ENCODE measurements at places on chromosomes 7 and 10.

DNA sequence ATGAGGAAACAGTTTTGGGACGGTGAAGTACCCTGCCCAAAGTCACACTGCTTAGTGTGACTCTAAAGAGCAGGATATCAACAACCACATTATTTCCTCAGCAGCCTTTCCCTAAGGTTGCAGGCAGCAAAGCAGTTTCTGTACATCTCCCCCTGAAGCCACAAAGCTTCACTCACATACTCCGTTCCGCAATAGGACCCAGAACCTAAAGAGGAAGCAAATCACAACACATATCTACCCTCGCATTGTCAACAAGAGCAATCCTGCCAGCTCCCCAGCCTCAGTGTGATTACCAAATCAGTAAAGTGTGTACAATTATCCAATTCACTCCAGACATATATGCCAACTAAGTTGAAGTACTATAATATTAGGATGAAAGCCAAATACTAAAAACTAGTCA, 30.8 kb downstream of the VAX1 start:
- no peak overlapping the region for H3K4me3 ChIP-seq
- no peaks in the 10 kb centered on the region for H3K36me3 ChIP-seq
- H3K27ac ChIP-seq = no peak overlapping the region
- no peaks in the 10 kb centered on the region for H3K4me1 ChIP-seq

GRCh38 chr10:126104767-126105166, 208.4 kb downstream of the FANK1 start:
- peaks cover 2% of the 10 kb centered on the region for H3K27me3 ChIP-seq
- no peak for DNase-seq
- no peaks in the 10 kb centered on the region for H3K4me1 ChIP-seq
- no peak overlapping the region for H3K4me3 ChIP-seq
- no peaks in the 10 kb centered on the region for H3K36me3 ChIP-seq

- H3K36me3 ChIP-seq = no peaks in the 10 kb centered on the region
- no peak overlapping the region for H3K4me3 ChIP-seq
- DNase-seq = no peak
- H3K27ac ChIP-seq = no peak overlapping the region
- H3K27me3 ChIP-seq = no peaks in the 10 kb centered on the region
These were observed 68.9 kb upstream of the CCDC71L start for GRCh38 chr7:106729720-106730385.

GRCh38 chr10:53325066-53325465, 552.5 kb upstream of the MBL2 start:
- H3K36me3 ChIP-seq = no peaks in the 10 kb centered on the region
- no peaks in the 10 kb centered on the region for H3K27me3 ChIP-seq
- H3K4me1 ChIP-seq = no peaks in the 10 kb centered on the region
- DNase-seq = no peak
- no peak overlapping the region for H3K4me3 ChIP-seq

GRCh38 chr10:123772645-123773508, 106.7 kb downstream of the GPR26 start:
- H3K36me3 ChIP-seq = no peaks in the 10 kb centered on the region
- no peak for DNase-seq
- no peaks in the 10 kb centered on the region for H3K4me1 ChIP-seq
- no peak overlapping the region for H3K4me3 ChIP-seq
- no peaks in the 10 kb centered on the region for H3K27me3 ChIP-seq

- H3K27ac ChIP-seq = no peak overlapping the region
- no peak for DNase-seq
- no peaks in the 10 kb centered on the region for H3K4me1 ChIP-seq
- H3K27me3 ChIP-seq = no peaks in the 10 kb centered on the region
These were observed 799.5 kb upstream of the LRRN3 start for GRCh38 chr7:110291430-110291829.

GRCh38 chr7:25834050-25834449, 317.9 kb upstream of the NFE2L3 start:
- H3K36me3 ChIP-seq = no peaks in the 10 kb centered on the region
- no peaks in the 10 kb centered on the region for H3K27me3 ChIP-seq
- no peak for DNase-seq
- peaks cover 22% of the 10 kb centered on the region for H3K4me1 ChIP-seq

- DNase-seq = no peak
- no peaks in the 10 kb centered on the region for H3K27me3 ChIP-seq
- H3K4me1 ChIP-seq = no peaks in the 10 kb centered on the region
- no peaks in the 10 kb centered on the region for H3K36me3 ChIP-seq
- no peak overlapping the region for H3K4me3 ChIP-seq
These were observed 63.3 kb upstream of the JAZF1 start for GRCh38 chr7:28243861-28244260.

DNA sequence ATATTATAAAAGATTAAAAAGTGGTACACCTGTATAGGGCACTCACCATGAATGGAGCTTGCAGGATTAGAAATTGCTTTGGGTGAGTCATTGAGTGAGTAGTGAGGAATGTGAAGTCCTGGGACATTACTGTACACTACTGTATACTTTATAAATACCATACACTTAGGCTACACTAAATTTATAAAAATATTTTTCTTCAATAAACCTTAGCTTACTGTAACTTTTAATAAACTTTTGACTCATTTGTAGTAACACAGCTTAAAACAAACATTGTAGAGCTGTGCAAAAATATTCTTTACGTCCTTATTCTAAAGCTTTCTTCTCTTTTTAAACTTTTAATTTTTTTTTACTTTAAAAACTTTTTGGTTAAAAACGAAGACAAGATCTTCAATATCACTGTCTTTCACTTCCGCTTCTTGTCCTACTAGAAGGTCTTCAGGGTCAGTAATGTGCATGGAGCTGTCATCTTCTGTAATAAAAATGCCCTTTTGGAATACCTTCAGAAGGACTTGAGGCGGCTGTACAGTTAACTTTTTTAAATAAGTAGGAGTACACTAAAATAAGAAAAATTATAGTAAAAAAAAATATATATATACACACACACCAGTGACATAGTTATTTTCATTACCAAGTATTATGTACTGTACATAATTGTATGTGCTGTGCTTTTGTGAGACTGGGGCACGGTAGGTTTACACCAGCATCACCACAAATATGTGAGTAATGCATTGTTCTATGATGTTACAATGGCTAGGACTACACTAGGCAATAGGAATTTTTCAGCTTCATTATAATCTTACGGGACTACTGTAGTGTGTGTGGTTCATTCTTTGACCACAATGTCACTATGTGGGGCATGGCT, 3.5 kb downstream of the STK31 start:
- H3K27ac ChIP-seq = no peak overlapping the region
- H3K4me3 ChIP-seq = no peak overlapping the region
- peaks cover 14% of the 10 kb centered on the region for H3K4me1 ChIP-seq
- no peaks in the 10 kb centered on the region for H3K36me3 ChIP-seq
- peak; percentile 6 for DNase-seq
- H3K27me3 ChIP-seq = no peaks in the 10 kb centered on the region

DNA sequence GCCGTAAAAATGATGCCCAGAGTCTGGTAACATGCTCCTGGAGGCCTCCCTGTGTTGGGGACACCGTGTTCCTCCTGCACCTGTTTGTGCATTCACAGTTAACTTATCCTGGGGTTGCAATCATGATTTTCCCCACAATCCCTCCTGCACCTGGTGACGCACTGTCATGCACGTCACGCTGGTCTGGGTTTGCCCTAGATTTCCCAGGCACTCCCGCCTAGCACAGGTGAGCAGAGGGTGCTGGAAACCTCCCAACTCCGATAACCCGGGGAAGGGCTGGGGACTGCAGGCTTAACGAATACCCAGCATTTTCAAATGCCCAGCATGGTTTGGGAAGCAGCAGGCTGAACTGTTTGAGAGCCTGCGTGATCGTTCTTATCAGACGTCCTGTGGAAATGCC, 427.1 kb downstream of the TCERG1L start:
- no peak for DNase-seq
- H3K4me1 ChIP-seq = no peaks in the 10 kb centered on the region
- no peaks in the 10 kb centered on the region for H3K36me3 ChIP-seq
- H3K27ac ChIP-seq = no peak overlapping the region
- peaks cover 11% of the 10 kb centered on the region for H3K27me3 ChIP-seq

DNA sequence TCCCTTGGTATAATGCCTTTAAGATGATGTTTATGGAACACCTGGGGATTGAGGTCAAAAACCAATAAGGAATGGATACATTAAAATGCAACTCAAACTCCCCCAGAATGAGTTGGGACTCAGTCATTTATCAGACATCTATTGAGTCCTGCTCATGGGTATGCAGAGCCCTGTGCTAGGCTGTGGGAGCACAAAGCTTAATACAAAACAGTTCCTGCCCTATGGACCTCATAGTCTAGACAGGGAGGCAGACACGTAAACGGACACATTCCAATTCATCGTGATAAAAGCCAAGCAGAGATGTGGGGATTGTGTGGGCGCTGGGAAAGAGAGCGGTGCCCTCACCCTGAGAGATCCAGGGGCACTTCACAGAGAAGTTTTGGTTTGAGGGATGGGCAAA, 181.7 kb downstream of the PTEN start:
- no peaks in the 10 kb centered on the region for H3K4me1 ChIP-seq
- no peaks in the 10 kb centered on the region for H3K27me3 ChIP-seq
- no peak for DNase-seq
- no peaks in the 10 kb centered on the region for H3K36me3 ChIP-seq
- no peak overlapping the region for H3K27ac ChIP-seq

GRCh38 chr10:101993651-101994200, 62.2 kb downstream of the ARMH3 start:
- peaks cover 14% of the 10 kb centered on the region for H3K4me1 ChIP-seq
- H3K36me3 ChIP-seq = peaks cover 16% of the 10 kb centered on the region
- no peak overlapping the region for H3K27ac ChIP-seq
- no peak for DNase-seq

- H3K4me3 ChIP-seq = no peak within 1 kb of the TSS
- no peak within 1 kb of the TSS for H3K27ac ChIP-seq
- no peak for DNase-seq
- no peaks in the 10 kb centered on the region for H3K36me3 ChIP-seq
- no peaks in the 10 kb centered on the region for H3K27me3 ChIP-seq
These were observed at the start of gene TRIL for GRCh38 chr7:28958235-28958979. Gene TRIL, minus strand, starts transcription at chr7:28958330. Its CDS starts 284 bp downstream, at chr7:28958046.

GRCh38 chr7:139813151-139813550, 15.9 kb upstream of the TBXAS1 start:
- H3K27ac ChIP-seq = no peak overlapping the region
- no peaks in the 10 kb centered on the region for H3K27me3 ChIP-seq
- DNase-seq = no peak
- no peak overlapping the region for H3K4me3 ChIP-seq

- peaks cover 6% of the 10 kb centered on the region for H3K36me3 ChIP-seq
- no peak overlapping the region for H3K4me3 ChIP-seq
- H3K27ac ChIP-seq = no peak overlapping the region
- no peak for DNase-seq
These were observed 13.9 kb downstream of the TSPAN14 start for GRCh38 chr10:80468002-80468401.

GRCh38 chr7:21640105-21640504, 97.3 kb downstream of the DNAH11 start:
- H3K4me1 ChIP-seq = no peaks in the 10 kb centered on the region
- H3K27ac ChIP-seq = no peak overlapping the region
- H3K4me3 ChIP-seq = no peak overlapping the region
- DNase-seq = no peak
- H3K27me3 ChIP-seq = no peaks in the 10 kb centered on the region

DNA sequence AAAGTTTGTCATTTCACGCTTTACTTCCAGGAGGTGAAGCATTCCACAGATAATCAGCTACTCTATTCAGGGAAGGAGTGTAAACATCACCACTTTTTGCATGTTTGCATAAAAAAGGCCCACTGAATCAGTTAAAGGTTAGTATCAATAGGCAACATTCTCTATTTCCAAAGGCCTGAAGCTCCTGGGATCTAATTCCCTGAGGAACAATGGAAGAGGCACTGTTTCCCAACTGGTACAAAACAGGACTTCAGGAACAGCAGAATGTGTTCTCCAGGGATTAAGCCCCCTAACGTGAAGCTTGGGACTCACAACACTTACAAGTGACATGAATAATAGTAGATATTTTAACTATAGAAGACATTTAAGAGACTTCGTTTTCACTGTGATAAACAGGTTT, 6.1 kb downstream of the LRRN3 start:
- H3K4me1 ChIP-seq = no peaks in the 10 kb centered on the region
- no peak for DNase-seq
- H3K36me3 ChIP-seq = no peaks in the 10 kb centered on the region
- no peak overlapping the region for H3K27ac ChIP-seq
- no peaks in the 10 kb centered on the region for H3K27me3 ChIP-seq
- H3K4me3 ChIP-seq = no peak overlapping the region

DNA sequence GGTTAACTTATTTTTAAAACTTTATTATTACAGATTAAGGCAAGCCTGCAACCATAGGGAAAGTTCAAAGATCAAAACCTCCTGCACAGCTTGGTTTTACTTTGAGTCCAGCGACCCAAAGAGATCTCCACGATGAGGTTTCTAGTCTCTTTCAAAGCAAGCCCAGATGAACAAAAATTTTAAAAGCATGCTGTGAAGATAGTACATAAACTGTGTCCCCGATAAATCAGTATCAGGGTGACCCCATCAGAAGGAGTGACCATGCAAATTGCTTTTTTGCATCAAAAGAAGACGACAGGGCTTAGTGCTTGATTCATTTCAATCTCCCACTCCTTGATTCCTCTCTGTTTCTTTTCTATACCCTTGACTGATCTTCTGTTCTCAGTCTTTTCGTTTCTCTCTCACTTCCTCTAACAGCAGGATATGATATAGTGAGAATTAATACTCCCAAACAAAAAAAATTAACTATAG, 16.0 kb upstream of the DNTT start:
- H3K4me3 ChIP-seq = peak overlapping the region; percentile 46
- DNase-seq = no peak
- H3K27ac ChIP-seq = peak overlapping the region; percentile 58
- H3K36me3 ChIP-seq = no peaks in the 10 kb centered on the region

DNA sequence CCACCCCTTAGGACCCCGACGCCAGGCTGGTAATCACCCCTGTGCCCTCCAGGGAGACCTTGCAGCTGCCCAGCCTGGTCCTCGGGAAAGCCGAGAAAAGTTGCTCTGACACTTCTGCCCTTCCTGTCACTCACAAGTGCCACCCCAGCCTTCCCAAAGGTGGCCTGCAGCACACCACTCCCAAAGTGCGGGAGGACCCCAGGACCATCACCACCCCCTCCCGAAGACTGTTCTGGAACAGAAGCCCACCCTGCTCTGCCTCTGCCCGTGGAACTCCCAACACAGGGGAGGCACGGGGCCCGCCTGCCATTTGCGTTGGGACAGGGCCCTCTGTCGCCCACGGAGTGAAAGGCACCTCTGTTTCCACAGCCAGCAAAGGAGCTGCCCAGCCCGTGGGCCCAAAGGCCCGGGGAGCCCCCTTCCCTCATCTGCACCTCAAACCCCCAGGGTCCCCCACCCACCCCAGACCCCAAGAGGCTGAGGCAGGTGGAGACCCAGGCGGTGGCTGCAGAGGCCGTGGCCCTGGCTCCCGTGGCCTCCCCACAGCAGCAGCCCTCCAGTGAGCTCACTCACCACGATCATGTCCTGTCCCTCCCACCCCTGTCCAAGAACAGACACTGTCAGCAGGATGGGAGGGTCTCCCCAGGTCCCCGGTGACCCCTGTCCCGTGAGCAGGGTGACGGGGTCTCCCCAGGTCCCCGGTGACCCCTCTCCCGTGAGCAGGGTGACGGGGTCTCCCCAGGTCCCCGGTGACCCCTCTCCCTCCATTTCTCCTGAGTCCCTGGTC, 47.8 kb upstream of the PPP2R2D start:
- H3K4me3 ChIP-seq = no peak overlapping the region
- peaks cover 3% of the 10 kb centered on the region for H3K27me3 ChIP-seq
- no peaks in the 10 kb centered on the region for H3K36me3 ChIP-seq

All from HepG2 (cell line).